Activated naive CD8-positive, alpha-beta T cell treated with anti-CD3 and anti-CD28 coated beads, Interleukin-2, amount 50 U/mL, for 16 hours (primary cell): ENCODE measurements at places on chromosomes 4 and X.

GRCh38 chr4:40199999-40200874 is 3.4 kb downstream of the RHOH start:
- DNase-seq = no peak

GRCh38 chrX:39318506-39319343 is 517.5 kb downstream of the MID1IP1 start:
- DNase-seq = no peak

- DNase-seq = no peak
Observed at GRCh38 chr4:148114436-148114835, 327.8 kb downstream of the NR3C2 start.

DNA sequence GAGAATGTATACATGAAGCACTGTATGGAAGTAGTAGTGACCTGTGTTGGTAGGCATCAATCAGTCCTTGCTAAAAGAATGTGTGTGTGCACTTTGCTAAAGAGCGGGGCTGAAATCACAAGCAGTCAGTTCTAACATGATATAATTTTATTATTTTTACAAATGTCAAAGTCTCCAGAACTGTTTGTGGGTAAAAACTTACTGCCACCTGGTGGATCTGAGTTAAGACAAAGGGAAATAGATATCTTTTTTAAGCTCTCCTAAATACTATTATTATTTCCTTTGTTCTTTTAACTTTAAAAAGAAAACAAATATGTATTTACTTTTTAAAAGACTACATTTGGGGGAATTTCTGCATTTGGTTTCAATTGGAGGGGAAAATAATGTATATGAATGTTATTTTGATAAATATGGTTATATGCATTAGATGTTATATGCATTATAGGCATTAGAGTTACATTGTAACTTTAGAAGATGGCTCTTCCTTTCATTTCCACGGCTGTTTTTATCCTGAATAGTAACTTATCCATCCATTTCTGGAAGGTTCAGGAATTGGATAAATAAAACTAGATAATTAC is 7.8 kb upstream of the CLOCK start:
- no peak for DNase-seq

DNA sequence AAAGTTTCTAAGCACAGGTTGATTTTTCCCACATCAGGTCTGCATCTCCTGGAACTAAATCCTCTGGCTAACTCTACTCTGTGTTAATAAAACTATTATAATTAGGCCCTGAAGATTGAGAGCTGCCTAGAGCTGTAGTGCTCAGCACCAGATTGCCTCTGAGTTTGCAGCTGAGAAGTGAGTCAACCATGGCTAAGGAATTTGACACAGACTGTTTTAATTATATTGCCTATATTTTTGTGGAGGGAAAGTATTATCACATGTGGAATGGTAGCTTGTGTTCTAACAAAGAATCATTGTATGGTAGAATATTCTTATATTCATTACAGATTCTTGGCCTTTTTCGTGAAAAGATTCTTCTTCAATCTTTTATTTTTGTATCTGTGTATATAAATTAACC is 1907.6 kb upstream of the TENM3 start:
- DNase-seq = no peak

GRCh38 chr4:94533405-94534223 is 81.9 kb downstream of the PDLIM5 start:
- no peak for DNase-seq

- no peak for DNase-seq
Observed at GRCh38 chr4:109676886-109677285, 26.4 kb downstream of the CASP6 start.

GRCh38 chr4:53012738-53013137 is 150.6 kb downstream of the RASL11B start:
- no peak for DNase-seq

DNA sequence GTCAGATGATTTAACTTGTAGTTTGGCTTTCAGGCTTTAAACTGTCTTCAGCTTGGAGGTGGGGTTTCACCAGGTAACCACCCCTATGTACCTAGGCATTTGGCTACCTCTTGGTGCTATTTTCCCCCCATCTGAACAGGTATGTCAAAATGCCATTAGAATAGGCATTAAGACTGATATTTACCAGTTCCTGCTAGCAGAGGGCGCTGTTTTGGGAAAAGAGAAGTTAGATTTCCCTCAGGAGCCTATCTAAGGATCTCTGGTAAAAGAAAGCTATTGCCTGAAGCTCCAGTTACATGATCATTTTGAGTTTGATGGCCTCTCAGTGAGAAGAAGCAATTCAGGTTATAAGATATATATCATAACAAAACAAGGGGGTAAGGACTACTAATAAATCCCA is 879.1 kb downstream of the SH3BGRL start:
- no peak for DNase-seq

GRCh38 chr4:170001011-170001744 is 25.0 kb downstream of the MFAP3L start:
- DNase-seq = no peak

GRCh38 chr4:173917255-173917960 is 366.1 kb downstream of the FBXO8 start:
- DNase-seq = no peak

GRCh38 chr4:8269535-8270417 is at the start of gene HTRA3:
TSS of gene HTRA3 (plus strand) at chr4:8269754. CDS start at chr4:8269969, 215 bp downstream.
- no peak for DNase-seq

- no peak for DNase-seq
Observed at GRCh38 chr4:1170156-1170975, 2.0 kb downstream of the SPON2 start.

GRCh38 chr4:164307262-164307661 is 446.7 kb upstream of the SMIM31 start:
- DNase-seq = no peak

DNA sequence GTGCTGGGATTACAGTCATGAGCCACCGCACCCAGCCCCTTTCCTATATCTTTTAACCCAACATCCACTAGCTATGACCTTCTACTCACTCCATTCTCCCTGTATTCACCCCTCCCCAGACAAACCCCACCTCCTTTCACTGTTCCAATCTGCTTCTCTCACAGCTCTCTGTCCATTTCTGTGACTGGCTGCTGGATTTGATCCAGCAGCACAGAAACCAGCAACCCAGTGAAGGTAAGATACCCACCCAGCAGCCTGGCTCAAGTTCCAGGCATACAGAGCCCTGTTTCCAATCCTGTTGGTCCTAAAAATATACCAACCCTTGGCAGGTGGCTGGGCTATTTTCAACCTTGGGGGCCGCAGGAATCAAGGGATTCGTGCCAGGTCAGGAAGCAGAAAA is 56.9 kb upstream of the SMIM10 start:
- no peak for DNase-seq

- no peak for DNase-seq
Observed at GRCh38 chrX:48700951-48701653, 4.6 kb downstream of the SUV39H1 start.

DNA sequence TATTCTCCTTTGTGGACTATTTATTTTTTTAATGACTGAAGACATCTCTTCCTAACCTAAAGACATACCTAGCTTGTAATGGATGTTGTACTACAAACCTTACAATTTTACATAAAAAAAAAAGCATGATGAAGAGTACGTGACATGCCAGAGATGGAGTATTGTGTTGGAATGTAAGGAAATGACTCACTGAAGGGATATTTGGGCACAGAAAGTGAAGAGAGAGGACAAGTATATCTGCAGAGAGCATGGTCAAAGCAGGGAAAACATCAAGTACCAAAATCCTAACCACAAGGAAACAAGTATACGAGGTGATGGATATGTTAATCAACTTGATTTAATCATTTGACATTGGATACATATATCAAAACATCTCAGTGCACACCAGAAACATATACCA is 1051.4 kb upstream of the PRKX start:
- DNase-seq = no peak

- DNase-seq = no peak
Observed at GRCh38 chr4:156889616-156890594, 81.7 kb downstream of the PDGFC start.

- no peak for DNase-seq
Observed at GRCh38 chrX:115642311-115642710, 81.3 kb downstream of the PLS3 start.

GRCh38 chrX:53316860-53317237 is 35.5 kb upstream of the IQSEC2 start:
- no peak for DNase-seq

DNA sequence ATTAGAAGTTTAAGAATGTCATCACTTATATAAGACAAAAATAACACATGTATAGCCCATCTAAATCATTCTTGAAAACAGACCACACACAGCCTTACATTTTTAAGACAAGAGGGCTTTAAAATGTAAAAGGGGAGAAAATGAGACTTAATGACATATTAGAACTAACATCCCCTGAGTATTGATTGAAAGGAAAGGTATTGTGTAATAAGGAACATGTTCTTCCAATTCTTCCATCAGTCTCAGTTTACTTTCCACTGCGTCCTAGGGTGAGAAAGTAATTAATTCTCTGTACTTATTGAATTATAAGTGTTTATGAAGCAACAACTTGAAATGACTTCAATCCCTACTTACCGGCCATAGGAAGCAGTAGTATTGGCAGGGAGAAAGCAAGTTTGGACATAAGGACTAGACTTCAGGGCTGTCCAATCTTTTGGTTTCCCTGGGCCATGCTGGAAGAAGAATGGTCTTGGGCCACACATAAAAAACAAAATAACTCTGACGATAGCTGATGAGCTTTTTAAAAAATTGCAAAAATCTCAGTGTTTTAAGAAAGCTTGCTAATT is 202.7 kb upstream of the SPRY1 start:
- no peak for DNase-seq

GRCh38 chrX:9829308-9830267 is 43.4 kb downstream of the SHROOM2 start:
- no peak for DNase-seq

- no peak for DNase-seq
Observed at GRCh38 chr4:69838977-69839376, 21.0 kb downstream of the SULT1E1 start.

GRCh38 chrX:138858951-138859350 is 147.4 kb upstream of the FGF13 start:
- no peak for DNase-seq

- DNase-seq = no peak
Observed at GRCh38 chrX:19571711-19572110, 56.4 kb upstream of the MAP3K15 start.

DNA sequence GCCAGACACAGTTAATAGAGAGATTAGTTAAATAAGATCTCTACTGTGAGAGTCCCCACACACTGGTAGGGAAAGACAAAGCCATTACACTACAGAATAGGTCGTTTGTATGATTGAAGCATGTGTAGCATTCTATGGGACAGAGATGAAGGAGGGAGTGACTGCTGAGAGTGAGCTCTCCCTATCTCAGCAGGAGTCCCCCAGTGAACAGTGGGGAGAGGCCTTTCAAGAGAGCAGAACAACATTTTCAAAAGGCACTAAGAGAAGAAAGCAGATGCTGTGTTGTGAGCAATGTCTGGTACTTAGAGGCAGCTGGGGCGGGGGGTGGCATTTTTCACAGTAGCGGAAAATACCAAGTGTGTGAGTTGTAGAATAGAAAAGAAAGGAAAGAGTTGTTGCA is 413.6 kb downstream of the AFF2 start:
- no peak for DNase-seq

GRCh38 chr4:75968084-75968483 is 22.7 kb downstream of the SDAD1 start:
- no peak for DNase-seq

GRCh38 chr4:113114884-113115283 is 65.4 kb downstream of the ANK2 start:
- DNase-seq = no peak

- no peak for DNase-seq
Observed at GRCh38 chr4:140038031-140038533, 115.9 kb downstream of the MAML3 start.

DNA sequence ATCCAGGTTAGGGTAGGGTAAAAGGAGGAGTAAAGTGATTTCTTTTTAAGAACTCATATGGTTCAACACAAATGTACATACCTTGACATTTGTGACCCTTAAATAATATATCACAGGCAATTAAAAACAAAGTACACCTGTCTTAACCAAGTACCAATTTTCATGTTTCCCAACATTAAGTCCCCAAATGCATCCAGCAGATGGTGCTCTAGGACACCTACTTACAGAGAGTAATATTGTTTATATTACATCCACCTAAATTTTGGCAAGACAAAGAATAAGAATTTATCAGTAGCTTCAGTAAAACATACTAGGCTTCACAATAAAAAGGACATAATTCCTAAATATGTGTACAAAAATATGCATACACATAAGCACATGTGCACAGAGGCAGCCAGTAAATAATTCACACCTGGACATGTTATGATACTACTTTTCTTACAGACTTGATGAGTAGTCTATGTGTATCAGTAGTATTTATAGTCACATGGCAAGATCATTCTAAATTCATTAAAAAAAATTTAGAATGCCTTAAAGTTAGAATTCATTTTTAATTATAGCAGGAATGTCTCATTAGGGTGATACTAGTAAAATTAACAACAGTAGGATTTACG is 219.7 kb downstream of the DCLK2 start:
- no peak for DNase-seq

- DNase-seq = no peak
Observed at GRCh38 chrX:78747971-78748370, 451 bp downstream of the LPAR4 start.

DNA sequence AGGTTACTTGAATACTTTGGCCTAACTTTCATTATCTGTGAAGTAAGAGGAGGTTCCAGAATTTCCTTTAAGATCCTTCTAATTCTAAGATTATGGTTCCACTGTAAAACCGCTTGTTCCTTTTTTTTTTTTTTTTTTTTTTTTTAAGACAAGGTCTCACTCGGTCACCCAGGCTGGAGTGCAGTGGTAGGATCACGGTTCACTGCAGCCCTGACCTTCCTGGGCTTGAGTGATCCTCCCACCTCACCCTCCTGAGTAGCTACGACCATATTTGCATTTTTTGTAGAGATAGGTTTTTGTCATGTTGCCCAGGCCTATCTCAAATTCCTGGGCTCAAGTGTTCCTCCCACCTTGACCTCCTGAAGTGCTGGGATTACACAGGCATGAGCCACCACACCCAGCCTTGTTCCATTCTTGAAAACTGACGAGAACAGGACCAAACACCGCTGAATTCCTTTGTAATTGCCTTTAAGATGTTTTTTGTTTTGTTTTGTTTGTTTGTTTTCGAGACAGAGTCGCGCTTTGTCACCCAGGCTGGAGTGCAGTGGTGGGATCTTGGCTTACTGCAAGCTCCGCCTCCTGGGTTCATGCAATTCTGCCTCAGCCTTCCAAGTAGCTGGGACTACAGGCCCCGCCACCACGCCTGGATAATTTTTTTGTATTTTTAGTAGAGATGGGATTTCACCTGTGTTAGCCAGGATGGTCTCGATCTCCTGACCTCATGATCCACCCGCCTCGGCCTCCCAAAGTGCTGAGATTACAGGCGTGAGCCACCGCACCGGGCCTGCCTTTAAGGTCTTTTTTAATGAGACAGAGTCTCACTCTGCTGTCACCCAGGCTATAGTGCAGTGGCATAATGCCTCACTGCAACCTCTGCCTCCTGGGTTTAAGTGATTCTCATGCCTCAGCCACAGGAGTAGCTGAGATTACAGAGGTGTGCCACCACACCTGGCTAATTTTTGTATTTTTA is 6.8 kb downstream of the PDS5A start:
- no peak for DNase-seq

GRCh38 chr4:87524456-87524855 is 4.7 kb downstream of the SPARCL1 start:
- DNase-seq = no peak
